ENCODE measurements at places on chromosomes 4 and X. TPM values are rescaled to one million over a fixed set of nuclear protein-coding genes. Genes with fewer than 3 reads are reported as not detected.

Gene XAGE3
- not detected for total RNA-seq

Gene SYAP1
- 39.7 TPM for total RNA-seq

DNA sequence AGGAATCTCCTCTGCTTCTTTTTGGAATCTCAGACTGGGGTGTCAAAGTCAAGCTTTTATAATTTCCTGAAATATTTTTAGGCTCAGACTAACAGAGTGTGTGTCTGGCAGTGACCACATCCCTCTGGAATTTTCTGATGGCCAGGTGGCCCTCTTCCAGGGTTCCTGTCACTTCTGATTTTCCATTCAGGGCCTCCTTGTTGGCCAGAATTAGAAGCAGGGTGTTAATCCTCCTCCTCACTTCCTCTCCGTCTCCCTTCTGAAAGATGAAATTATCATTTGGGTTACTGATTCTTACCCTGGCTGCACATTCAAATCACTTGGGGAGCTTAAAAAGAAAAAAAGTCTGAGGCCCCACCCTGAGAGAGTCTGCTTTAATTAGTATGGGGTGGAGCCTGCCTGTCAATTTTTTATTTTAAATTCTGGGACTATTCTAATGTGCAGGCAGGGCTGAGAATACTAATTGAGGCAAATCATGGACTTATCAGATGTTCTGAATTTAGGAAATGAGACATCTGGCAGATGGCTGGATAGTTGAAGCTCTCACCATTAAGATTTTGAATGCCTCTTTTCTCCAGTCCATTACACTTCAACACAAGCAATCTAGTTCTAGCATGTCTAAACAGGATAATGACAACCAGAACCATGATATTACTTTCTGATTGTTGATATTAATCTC, 43.2 kb downstream of the HAND2 start:
- no peak for DNase-seq

DNA sequence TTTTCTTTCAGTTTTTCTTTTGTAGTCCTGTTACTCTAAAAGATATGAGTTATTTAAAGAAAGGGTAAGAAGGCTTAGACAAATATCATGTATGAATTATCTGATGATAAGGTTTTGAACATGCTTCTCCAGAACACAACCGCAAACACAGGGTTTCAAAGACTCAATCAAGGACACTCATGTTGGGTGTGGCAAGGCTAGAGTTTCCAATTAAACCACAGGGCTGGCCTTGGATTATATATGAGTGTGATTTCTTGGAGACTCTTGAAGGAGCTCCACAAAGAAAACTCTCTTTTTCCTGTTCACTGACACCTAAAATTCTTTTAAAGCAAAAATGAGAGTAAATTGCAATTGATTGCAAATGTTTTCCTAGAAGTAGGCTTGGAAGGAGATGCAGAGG, 110.1 kb upstream of the PDLIM3 start:
- no peak for DNase-seq

DNA sequence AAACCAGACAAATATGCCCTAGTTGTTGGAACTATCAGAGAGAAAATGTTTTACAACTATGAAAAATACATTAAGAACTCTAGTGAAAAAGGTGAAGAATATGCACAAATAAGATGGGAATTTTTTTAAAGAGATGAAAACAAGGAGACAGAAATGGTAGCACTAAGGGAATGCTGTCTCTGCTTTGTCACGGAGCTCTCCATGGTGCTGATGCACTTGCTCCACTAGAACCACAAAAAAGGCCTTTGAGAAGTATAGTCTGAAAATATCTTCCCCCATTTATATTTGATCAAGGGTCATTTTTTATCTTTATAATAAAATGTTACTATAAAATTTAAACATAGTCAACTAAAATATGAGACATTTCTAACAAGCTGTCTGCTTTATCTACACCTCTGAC, 1655.5 kb upstream of the AGA start:
- peak; percentile 74 for DNase-seq

Measured in neural progenitor cell (in vitro differentiated cells).